ENCODE measurements at places on chromosomes 4 and X.
A peak's percentile ranks its signal among the peaks of the same experiment; 100 is the strongest.

GRCh38 chr4:1356181-1356998 is 9.4 kb downstream of the UVSSA start:
- peak; percentile 43 for DNase-seq

GRCh38 chr4:23717528-23718248 is 172.2 kb downstream of the PPARGC1A start:
- DNase-seq = peak; percentile 2

GRCh38 chr4:183403486-183403885 is 41.0 kb upstream of the CDKN2AIP start:
- no peak for DNase-seq

- DNase-seq = no peak
Observed at GRCh38 chr4:16505726-16506125, 279.5 kb upstream of the TAPT1 start.

GRCh38 chr4:56464581-56464980 is 2.8 kb upstream of the SRP72 start:
- DNase-seq = no peak

- DNase-seq = no peak
Observed at GRCh38 chr4:7763106-7763505, 176.6 kb downstream of the AFAP1 start.

DNA sequence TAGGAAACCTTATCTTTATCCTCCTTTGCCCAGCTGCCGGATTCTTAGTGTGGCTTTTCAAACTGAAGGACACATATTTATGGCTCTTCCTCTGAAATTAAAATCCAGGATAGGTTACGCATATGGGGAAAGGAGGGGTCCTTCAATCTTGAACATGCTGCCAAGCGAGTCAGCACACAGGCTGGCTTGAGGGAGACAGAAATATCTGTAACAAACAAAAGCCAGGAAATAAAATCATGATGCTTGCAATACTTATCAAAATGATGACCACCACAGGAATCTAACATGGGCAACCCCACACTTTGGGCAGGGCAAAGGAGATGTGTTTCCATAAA is 196.4 kb upstream of the LDB2 start:
- no peak for DNase-seq

- no peak for DNase-seq
Observed at GRCh38 chrX:50428174-50428573, 42.5 kb downstream of the DGKK start.

GRCh38 chr4:108056418-108056817 is 66.7 kb downstream of the HADH start:
- DNase-seq = no peak

- DNase-seq = no peak
Observed at GRCh38 chrX:118884552-118885138, 61.0 kb downstream of the ZCCHC12 start.

GRCh38 chr4:704198-704891 is 1.3 kb upstream of the PCGF3 start:
- DNase-seq = no peak

- DNase-seq = no peak
Observed at GRCh38 chr4:26826721-26827120, 33.9 kb upstream of the STIM2 start.

GRCh38 chrX:68203211-68203610 is 230.1 kb downstream of the OPHN1 start:
- no peak for DNase-seq

DNA sequence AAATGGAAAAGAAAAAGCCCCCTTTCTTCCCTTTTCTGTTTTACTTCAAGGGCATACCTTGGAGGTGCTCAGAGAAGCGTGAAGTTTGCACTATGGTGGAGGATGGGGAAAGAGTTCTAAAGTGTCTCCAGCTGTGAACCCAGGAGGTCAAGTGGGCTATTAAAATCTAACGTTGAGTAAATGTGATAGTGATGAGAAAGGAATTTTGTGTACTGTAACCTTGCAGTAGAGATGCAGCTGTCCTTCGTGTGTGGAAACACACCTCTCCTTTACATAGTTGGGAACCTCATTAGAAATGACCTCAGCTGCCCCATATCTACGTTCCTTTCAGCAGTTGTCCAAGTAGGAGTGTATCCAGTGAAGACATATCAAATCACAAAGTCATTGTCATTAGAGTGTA is 26.5 kb downstream of the ADH5 start:
- no peak for DNase-seq

DNA sequence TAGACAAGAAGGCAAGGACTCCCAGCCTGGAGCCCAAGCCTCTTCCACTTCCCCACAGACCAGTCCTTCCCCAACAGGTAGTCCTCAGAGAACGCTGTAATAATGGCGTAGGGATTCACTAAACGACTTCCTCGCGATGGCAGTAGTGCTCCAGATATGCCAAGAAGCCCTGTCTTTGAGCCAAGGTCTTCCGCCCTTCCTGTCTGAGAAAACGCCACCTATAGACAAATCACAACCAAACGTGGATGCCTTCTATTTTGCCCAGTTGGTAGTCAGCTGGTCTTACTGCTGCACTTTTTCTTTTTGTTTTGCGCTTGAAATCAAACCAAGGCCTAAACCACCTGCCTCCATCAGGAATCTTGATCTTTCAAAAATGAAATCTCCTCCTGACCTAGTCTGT is 203.3 kb downstream of the OR13H1 start:
- DNase-seq = no peak

- DNase-seq = no peak
Observed at GRCh38 chrX:45524296-45524695, 323.6 kb upstream of the DIPK2B start.

DNA sequence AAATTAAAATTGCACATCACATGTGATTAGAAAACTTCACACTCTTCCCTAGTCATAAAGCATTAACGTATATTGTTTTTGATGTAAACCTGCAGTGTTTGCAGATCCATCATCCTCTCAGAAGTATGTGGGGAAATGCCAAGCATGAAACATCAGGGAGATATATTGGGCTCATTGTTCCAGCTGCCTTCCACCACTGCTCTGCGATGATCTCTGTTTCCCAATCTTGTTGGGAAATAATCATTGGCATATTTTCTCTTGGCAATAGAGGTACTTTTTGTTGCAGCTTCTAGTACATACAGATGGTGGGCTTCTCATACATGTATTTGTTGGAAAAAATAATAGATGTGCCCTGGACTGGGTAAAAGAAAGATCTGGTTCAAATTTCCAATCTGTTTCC is 466.3 kb upstream of the HS3ST1 start:
- no peak for DNase-seq

DNA sequence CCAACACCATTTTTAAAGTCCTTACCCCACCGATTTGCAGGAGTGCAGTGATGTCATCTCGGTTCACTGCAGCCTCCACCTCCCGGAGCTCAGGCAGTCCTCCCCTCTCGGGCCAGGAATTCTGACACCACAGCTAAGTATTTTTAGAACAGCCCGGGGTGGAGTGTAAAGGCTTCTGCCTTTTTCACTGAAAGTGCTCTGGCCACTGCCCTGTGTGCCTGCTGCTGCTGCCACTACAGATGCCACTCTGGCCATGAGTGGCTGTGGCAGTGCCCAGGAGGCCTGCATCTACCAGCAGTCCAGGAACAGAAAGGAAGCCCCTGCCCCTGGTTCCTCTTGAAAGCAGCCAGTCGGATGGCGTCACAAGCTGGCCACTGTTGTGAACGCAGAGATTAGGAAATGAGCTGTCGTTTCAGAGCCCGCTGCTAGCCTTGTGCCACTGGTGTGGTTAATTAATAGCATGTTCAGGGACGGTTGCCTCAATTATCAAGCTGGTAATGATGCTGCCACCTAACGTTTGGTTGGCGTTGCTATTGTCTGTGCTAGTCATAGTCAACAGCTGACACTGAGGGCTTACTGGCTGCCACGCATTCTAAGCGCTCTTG is 23.6 kb upstream of the TBC1D14 start:
- DNase-seq = no peak

DNA sequence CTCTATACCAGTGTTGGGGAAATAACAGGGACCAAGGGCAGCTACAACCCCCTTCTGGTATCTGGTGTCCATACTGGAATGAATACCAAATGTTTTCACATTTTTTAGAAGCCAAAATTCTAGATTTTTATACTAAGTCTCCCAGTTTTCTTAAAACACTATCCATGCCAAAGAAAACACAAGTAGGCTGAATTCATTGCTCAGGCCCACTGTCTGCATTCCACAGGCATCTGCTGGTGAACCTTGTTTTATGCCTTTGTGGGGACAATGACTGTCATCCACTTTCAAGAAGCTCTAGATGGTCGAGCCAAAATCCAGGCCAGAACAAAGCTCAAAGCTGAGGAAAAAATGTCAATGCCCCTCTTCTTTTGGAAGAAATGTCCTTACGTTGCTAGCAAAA is 213.4 kb upstream of the RASGEF1B start:
- no peak for DNase-seq

DNA sequence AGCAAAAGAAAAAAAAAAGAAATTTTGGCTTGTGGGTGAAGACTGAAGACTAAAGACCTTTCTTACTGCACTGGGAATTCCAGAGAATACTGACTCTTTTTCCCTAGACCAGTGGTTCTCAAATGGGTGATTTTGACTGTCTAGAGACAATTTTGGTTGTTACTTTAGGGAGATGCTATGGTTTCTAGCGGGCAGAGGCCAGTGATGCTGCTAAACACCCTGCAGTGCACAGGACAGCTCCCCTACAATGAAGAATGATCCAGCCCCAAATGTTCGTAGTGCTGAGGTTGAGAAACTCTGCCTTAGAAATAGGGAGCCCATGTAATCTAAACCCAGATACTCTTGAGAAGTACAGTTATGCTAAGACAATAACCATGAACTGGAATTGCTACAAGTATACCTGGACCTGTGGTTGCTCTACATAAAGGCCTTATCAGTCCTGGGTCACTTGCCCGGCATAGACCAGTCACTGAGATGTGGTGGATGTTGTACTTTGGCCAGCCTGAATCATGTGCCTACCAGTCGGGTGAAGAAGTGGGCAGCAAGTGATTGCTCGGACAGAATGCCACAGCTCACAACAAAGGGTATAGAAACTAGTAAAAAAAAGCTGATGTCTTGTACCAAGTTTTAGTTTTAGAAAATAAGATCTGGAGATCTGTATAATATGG is 16.0 kb downstream of the ARHGAP10 start:
- no peak for DNase-seq

DNA sequence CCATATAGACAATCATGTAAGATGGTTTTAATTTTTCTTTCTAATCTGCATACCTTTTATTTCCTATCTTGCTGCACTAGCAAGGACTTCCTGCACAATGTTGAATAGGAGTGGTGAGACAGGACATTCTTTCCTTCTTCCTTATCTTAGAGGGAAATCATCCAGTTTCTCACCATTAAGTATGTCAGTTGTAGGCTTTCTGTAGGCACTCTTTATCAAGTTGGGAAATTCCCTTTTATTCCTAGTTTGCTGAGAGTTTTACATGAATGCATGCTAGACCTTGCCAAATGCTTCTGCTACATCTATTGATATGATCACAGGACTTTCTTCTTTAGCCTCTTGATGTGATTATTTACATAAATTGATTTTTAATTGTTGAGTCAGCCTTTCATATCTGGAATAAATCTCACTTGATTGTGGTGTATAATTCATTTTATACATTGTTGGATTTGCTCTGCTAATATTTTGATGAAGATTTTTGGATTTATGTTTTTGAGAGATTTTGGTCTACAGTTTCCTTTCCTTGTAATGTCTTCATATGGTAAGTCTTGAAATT is 23.8 kb downstream of the RNF175 start:
- no peak for DNase-seq

- no peak for DNase-seq
Observed at GRCh38 chr4:156329779-156330178, 376.1 kb upstream of the CTSO start.

DNA sequence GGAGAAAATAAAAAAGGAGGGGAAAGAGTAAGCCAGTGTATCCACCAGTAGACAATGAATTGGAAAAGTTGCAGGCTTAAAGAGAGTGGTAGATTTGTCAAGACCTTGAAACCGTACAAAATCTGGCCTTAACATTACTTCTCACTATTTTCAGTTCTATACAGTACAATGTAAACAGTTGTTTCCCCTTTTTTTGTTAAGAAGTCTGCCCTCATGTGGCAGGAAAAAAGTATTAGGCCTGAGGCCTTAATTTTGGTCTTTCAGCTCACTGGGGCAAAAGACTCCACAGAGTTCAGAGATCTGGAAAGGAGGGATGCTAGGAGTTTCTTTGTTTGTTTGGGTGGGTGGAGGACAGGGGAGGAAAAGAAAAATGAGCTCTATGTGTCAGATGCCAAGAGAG is 92.8 kb upstream of the CCDC160 start:
- DNase-seq = no peak

- DNase-seq = no peak
Observed at GRCh38 chr4:148090503-148091476, 351.4 kb downstream of the NR3C2 start.

DNA sequence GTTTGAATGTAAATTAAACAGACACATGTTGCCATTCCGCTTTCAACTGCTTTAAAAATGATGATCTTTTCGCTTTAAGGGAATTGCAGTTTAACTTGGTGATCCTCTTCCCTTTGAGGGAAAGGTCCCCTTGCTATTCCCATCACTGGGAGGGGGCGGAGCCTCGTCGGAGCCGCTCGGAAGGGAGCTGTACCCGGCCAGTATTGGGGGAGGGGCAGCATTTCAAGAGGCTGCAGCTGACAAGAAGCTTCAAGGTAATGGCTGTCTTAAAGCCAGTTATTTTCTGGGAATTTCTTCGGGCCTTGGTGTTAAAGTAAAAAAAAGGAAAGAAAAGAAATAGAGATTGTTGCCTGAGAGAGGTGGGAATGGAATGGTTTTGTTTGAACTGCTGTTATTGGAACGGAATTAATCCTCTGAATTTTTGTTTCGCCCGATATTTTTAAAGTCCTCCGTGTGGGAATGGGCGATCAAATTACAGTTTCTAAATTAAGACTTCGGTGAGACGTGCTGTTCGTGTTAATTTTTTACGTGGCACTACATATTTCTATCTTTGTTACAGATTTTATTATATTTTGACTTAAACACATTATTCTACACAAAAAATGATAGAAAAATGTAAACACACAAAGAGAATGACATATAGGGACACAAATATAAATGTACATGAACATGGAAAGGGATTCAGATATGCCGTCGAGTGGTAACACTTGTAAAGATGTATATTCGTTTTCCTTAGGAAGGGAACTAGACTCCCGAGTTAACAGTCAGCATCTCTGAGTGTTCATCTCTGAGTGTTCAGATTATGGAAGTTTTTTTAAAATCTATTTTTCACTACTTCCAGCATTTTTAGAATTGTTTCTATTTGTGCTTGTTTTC is 9.2 kb downstream of the PWWP3B start:
- no peak for DNase-seq

DNA sequence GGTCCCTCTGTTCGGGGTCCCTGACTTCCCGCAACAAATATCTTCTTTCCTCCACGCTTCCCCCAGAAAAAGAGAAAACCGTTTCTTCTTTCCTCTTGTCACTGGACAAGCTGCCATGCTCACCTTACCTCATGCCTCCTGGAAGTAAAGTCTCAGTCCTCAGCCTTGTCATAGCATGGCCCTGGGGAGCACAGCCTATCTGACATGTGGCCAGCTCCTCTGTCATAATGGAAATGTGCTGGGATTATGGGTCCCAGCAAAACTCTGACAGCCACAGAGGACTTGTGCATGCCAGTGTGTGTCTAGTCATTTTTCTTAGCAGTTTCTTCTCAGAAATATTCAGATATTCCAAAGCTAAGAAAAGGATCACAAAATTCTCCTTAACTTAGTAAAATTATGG is 122.4 kb downstream of the AASDH start:
- no peak for DNase-seq

GRCh38 chrX:31123335-31123734 is 51.5 kb upstream of the FTHL17 start:
- no peak for DNase-seq

GRCh38 chr4:1627417-1628313 is 56.4 kb downstream of the FAM53A start:
- DNase-seq = no peak

All from NCI-H146 (cell line).